ENCODE measurements at places on chromosomes 6 and 20. TPM values are rescaled to one million over a fixed set of nuclear protein-coding genes. Genes with fewer than 3 reads are reported as not detected.

The SAMD10 gene
- 9.5 TPM for total RNA-seq

The ZSCAN23 gene
- 11.5 TPM for total RNA-seq

- ATAC-seq = no peak
Observed at GRCh38 chr6:151701911-151702562, 105.4 kb upstream of the ESR1 start.

- ATAC-seq = peak; percentile 59
Observed at GRCh38 chr20:63328718-63329275, 32.4 kb downstream of the CHRNA4 start.

- ATAC-seq = no peak
Observed at GRCh38 chr20:58287638-58288037, 21.9 kb upstream of the RAB22A start.

- ATAC-seq = no peak
Observed at GRCh38 chr20:47027042-47027441, 132.4 kb downstream of the EYA2 start.

The PCSK2 gene
- total RNA-seq = 1.1 TPM

The PLTP gene
- 592 TPM for total RNA-seq

The GFOD1 gene
- total RNA-seq = 11.3 TPM

GRCh38 chr6:35043381-35044130 lies 97.6 kb downstream of the TCP11 start:
- ATAC-seq = no peak

- no peak for ATAC-seq
Observed at GRCh38 chr6:71929047-71929446, 42.7 kb downstream of the RIMS1 start.

GRCh38 chr20:37114012-37114411 lies 18.2 kb upstream of the RBL1 start:
- ATAC-seq = no peak

DNA sequence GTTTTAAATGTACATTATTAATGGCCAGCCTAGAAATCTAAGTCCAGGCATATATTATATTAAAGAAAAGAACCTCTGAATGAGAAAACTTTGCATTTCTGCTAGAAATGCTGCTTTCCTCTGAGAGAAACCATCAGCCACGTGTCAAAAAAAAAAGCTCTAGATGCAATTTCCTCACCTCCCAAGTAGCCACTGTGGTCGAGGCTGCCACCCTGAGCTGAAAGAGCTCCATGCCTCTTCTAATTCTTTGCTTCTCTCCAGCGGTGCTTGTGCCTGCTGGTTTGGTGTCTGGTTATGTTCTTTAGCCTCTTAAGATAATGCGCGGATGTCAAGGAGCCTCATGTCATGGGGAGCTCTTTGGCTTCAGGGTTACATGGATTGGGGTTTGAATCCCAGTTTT lies 316.0 kb downstream of the TFAP2C start:
- ATAC-seq = no peak

The C6orf118 gene
- 4.6 TPM for total RNA-seq

The REM1 gene
- 0.54 TPM for total RNA-seq

- no peak for ATAC-seq
Observed at GRCh38 chr6:44682987-44683779, 295.7 kb downstream of the CDC5L start.

GRCh38 chr6:116111552-116112528 lies 11.2 kb downstream of the NT5DC1 start:
- ATAC-seq = peak; percentile 54

- no peak for ATAC-seq
Observed at GRCh38 chr6:52871621-52872020, 31.0 kb upstream of the GSTA5 start.

- ATAC-seq = no peak
Observed at GRCh38 chr20:9025643-9026042, 43.2 kb upstream of the PLCB4 start.

The C2 gene
- total RNA-seq = 2.9 TPM

- no peak for ATAC-seq
Observed at GRCh38 chr20:60100780-60101179, 142.6 kb downstream of the CDH26 start.

The MLN gene
- not detected for total RNA-seq

DNA sequence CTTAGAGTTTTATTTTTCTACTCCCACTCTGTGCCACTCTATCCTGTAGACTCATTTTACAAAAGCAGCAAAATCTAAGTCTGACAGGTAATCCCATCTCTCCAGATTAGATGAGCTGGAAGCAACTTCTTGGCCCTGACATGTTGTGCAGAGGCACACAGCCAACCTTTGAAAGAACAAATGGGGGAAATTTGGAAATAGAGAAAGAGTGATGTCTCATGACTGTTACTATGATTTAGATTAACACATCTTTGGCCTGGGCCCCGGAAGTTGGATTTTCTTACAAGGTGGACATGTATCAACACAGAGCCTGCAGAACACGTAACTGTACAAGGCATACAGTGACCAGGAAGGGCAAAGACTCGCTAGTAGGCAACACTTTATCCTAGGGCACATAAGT lies 227.7 kb downstream of the MYLK4 start:
- ATAC-seq = no peak

DNA sequence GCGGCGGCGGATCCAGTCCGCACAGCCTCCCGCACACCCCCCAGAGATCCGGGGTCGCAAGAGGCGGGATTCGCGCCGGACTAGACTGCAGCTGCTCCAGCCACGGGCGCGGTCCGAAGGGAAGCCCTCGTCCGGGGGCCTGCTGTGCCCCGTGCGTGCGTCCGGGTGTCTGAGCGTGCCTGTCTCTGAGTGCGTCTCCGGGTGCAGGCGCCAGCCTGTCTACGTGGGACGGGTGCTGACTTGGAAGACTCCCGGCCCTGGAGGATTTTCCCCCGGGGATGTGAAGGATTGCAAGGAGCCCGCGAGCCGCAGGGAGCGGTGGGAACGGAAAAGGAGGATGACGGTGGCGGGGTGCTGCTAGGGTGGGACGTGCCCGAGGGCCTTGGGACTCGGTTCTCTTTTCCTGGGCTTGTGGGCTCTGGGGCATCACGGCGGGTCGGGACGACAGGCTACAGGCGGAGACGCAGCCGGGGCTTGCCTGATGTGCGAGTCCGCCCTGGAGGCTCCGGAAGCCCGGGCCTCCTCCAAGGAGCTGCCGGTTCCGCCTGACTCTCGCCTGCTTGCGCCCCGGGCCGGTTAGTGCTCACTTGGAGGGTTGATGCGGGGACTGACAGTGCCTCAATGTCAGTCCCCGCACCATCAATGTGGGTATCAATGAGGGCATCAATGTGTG lies 5.7 kb downstream of the MAFB start:
- peak; percentile 53 for ATAC-seq

DNA sequence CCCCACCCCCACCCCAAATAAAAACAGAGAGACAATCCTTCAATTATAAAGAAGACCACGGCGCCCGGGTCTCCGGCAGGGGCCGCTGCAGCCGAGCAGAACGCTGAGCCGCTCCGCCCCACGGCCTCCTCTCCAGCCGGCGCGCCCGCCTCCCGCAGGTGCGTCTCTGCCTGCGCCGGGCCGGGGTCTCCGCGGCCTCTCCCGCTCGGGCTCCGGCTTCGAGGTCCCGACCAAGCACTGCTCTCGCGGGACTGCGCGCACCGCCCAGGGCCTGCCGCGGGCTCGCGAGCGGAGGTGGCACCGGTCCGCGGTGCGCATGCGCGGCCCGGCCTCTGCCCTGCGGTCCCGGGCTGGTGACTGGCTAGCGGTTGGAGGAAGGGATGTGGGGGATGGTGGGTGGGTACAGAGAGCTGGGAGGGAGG lies 241 bp upstream of the SIRT5 start:
- ATAC-seq = peak; percentile 94

The PLEKHG1 gene
- 7.4 TPM for total RNA-seq

DNA sequence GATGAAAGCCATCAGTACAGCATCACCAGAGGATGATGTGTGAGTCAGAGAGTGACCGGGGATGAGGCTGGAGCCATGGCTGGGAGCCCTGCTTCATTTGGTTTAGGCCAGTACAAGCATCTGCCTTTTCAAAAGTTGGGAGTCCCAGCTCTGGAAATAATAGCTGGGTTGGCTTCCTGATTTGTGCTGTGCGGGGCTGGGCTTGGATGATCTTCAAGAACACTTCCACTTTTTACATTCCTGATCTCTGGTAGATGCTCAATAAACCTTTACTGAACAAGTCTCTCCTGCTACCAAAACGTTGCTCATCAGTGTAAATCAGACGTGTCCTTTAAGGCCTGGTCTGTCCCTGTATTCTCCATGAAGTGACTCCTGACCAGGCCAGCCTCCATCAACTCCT lies 44.1 kb upstream of the ADGRF4 start:
- ATAC-seq = no peak

The EYA2 gene
- 7.5 TPM for total RNA-seq

- ATAC-seq = no peak
Observed at GRCh38 chr20:6075428-6076219, 21.8 kb upstream of the LRRN4 start.

DNA sequence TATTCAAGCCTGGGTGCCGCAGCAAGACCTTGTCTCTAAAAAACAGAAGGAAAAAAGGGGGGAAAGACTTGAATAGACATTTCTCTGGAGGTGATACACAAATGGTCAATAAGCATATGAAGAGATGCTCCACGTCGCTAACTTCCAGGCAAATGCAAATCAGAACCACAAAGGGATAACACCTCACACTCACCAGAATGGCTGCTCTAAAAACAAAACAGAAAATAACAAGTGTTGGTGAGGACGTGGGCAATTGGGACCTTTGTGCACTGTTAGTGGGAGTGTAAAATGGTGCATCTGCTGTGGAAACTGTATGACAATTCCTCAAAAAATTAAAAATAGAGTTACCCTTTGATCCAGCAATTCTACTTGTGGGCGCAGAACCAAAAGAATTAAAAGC lies 48.4 kb upstream of the TULP1 start:
- no peak for ATAC-seq

- ATAC-seq = no peak
Observed at GRCh38 chr6:170135461-170135820, 155.4 kb downstream of the DLL1 start.

The KCNB1 gene
- 21.4 TPM for total RNA-seq

The SEL1L2 gene
- not detected for total RNA-seq

DNA sequence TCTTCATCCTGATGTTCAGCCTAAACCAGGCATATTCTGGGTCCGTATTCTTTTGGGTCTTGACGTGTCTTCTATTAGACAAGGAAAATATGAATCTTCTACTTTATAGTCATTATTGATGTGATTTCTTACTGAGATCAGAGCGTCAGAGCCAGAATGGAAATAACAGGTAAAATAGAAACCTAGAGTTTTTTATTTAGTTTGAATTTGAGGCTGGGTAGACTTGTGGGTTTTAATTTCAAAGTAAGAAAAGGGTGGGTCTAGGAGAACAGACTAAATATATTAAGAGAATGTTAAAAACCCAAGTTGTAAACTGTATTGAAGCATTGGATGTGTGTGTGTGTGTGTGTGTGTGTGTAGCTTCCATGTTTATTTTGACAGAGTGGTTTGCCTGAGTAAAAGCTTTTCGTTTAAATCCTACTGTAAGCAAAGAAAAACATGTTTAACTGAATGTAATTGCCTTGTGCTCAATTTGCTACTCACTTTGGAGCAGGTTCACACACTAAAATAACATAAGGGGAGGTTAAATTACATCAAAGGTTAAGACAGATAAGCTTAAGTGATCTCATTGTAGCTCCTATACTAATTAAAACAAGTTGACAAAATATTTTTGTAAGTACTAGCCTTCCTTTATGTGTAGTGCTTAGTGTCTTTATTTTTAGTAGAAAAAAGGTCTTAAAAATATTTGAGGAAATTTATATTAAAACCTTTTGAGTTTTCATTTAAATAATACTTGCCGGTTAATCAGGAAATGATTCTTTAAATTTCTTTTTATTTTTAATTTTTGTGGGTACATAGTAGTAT lies 17.4 kb downstream of the HECA start:
- no peak for ATAC-seq

- no peak for ATAC-seq
Observed at GRCh38 chr20:46642265-46642968, 8.8 kb downstream of the SLC13A3 start.

DNA sequence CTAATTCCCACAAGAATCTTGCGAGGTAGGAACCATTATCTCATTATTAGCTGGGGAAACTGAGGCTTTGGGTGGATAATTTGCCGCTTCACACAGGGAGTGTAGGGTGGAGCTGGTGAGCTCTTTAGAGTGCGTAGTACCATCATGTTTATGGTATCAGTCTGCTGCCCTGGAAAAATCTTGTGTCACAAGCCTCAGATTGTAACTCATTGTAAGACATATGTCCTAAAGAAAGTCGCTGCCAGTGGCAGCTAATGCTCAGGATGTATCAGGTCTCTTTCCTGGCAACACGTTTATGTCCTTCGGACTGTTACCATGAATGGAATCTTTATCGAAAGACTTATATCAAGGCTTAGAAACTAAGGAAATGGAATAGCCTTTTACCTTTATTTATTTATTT lies 1.9 kb downstream of the ZFAND3 start:
- no peak for ATAC-seq

- no peak for ATAC-seq
Observed at GRCh38 chr6:5472571-5472970, 211.3 kb downstream of the FARS2 start.
